ENCODE measurements at places on chromosomes 7 and 10.

DNA sequence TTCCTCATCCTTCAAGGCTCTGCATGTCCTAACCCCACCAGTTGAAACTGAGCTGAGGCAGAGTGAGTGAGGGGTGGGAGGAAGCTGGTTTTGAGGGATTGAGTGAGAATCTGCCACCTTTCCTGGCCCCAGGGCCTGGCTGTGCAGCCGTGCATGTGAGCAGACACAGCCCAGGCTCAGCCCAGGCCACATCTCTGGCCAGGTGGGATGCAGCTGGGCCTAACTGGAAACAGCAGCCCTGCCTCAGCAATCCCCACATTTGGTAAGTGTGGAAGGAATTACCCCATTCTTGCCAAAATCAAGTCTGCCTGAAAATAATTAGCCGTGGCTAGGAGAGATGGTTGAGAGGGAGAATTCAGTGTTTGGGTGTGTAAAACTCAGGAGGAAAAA lies 116.6 kb downstream of the NEURL1 start:
- no peak for DNase-seq

DNA sequence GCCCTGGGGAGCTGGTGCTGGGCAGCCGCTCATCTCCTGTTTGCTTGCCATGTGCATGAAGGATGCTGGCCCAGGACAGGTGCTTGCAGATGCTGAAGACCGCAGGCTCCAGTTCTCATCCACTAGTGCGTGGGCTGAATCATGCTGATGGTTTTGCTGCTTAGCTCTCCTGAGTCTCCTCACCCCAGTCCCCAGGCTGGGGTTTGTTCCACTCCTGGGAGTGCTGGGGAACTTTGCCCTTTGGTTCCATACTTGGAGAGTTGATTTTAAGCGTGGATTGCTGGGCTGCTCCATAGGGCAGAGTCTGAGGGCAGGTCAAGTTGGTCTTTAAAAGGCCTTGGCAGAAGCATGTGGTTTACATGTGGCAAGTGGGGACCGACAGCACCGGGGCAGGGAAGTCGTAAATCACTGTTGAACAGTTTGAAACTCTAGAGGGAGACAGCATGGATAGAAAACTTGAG lies 9.1 kb downstream of the DYNC2I1 start:
- DNase-seq, result no peak

DNA sequence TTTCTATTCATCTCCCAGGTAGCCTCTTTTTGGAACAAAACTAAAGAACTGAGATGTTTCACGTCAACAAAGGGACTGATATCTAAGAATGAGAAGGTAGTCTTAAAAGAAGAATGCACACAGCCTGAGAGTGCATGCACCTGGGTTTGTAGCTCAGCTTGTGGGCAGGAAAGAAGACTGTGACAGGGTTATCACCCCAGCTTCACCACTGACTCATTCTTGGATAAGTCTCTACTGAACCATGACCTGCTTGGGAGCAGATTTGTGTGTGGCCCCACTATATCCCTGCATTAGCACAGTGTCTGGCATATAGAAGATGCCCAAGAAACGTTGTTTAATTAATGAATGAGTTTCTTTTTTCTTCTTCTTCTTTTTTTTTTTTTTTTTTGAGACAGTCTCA lies 187.5 kb downstream of the GPAM start:
- no peak for DNase-seq

DNA sequence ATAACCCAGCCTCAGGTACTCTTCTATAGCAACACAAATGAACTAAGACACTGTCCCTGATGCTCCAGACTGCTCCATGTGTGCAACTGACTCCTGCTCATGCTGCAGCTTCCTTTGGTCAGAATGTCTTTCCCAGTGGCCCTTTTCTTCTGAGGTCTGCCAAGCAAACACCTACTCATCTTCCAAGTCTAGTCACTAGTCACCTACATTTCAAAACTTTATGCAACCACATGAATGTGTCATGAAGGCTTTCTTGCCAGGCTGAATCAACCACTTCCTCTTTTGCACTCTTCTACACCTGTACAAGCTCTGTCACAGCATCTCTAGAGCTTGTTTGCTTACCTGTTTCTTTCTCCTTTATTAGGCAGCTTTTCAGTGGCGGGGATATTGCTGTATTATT lies 75.8 kb downstream of the LSMEM1 start:
- DNase-seq, result peak; percentile 4

DNA sequence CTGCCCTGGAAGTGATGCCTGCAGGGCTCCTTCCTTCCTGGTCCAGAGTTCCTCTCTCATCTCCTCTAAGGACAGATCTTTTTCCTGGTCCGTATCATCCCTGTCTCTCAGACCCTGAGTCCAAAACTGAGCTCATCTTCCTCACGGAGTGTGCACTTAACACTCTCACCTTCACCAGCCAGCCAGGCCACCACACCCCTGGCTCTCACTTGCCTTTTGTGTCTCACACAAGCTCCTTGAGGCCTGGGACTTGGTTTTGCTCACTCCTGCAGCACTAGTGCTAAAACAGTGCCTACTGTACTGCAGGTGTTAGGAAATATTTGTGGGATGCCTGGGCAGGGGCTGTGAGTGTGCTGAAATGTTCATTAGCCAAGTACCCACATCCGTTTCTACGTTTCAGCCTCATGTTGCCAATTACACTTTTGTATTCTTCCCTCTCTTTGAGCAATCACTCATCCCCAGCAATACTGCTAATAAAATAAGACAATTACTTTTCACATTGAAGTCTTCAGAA lies 21.4 kb upstream of the PARP12 start:
- no peak for DNase-seq

DNA sequence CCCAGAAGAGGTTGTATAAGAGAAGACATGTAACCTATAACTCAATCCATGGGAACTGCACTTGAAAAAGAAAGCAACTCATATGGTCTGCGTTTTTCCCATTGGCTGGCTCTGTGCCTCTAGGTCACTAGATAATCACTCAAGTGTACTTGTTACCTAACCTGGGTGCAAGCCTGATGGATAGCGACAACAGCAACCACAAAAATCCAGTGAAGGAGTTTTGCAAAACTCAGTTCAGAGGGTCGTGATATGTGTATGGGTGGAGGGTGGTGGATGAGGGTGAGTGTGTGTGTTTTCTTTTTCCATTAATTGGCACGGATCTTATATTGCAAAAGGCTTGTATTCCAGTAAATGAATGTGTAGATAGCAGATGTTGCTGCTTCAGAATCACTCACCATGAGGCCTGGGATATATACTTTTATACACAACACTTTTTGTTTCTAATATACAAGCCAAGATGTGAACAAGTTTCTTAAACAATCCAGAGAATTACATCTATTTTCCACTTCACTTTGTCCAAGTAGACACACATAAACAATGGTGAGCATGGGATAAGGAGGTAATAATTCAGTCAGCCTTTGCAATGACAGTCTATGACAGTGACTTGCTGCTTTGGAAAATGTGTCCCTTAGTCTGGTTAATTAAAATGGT lies 286.9 kb upstream of the DKK1 start:
- no peak for DNase-seq

DNA sequence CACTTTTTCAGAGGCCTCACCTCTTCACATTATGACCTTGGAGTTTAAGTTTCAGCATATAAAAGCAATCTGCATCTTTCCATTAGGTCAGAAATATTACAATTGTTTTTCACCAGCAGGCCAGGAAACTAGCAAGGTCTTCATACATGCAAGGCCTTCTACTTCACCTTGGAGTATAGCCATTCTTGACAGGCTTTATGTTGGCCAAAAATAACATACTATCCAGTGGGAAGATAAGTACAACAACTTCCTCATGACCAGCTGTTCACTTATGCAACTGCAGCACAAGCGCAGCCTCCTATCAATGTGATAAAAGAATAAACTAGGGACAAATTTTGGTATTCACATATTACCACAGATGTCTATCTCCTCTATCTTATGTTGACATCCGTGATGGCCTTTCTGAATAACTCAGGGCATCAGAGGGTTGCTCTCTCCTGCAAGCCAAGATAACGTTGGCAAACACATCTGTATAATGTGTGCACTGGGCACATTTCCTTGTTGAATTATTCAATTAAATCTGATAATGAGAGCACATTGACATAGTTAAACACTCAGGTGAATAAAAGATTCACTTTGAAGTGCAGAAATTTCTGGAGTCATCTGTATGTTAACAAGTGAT lies 239.8 kb downstream of the FZD1 start:
- DNase-seq, result no peak

DNA sequence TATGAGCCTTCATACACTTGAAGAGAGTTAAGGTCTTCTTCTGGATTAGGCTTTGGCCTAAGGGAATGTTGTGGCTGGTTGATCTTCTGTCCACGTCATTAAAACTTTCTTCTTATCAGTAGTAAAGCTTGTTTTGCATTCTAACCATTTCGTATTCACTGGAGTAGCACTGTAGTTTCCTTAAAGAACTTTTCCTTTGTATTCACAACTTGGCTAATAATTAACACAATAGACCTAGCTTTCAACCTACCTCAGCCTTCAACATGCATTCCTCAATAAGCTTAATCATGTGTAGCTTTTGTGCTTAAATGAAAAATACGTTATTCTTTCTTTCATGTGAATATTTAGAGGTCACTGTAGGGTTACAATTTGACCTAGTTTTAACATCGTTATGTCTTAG lies 42.8 kb downstream of the AKR1C8 start:
- DNase-seq, result no peak

DNA sequence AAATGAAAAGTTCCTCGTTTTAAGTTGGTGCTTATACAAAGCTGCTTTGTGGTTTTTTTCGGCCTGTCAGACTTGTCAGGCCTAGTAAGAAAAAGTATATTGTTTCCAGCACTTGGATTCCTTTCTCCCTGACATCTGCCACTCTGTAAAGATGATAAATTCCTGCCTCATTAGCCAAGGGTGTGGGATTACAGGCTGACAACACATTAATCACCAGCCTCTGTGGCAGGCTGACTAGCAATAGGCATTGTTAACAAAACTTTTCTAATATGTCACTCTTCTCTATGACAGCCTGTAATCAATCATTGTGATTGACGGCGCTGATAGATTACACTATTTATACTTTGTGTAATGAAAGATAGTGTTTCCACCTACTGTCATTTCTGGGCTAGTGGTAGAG lies 682.5 kb downstream of the LRMDA start:
- no peak for DNase-seq

GRCh38 chr10:98055841-98056516 lies 25.6 kb upstream of the CRTAC1 start:
- no peak for DNase-seq

DNA sequence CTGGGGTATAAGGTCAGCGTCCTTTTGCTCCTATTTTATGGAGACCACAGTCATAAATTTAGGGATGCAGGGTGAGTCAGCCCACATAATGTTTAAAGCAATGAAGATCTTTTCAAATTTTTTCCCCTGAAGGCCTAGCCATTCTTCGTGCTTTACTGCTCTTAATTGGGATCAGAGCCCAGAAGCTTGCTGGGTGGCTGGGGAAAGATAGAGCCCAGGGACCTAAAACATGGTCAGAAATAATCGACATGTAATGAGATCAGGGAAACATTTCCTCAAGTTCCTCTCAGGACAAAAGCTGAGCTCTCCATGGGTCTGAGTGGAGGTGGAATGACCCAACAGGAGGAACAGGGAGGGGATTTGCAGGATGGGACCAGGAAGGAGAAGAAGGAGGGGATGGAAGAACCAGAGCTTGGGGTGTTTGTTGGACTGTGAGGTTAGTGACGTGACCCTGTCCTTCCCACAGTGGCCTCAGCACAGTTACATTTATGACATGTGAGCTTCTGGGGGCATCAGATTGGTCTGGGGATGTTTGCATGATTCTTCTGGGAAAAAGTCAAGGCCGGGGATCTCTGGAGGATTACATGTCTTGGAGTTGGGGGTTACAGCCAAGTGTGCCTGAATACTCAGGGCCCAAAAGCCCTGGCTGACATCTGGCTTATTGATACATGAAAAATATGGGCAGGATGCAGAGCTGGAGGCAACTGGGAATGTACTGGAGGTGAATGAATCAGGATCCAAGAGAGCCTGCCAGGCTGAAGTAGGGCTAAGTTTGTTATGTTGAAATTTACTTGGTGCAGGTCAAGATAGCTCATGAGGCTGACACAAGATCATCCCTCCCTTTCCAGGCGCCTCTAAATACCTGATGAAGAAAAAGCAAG lies 477.9 kb downstream of the RPS24 start:
- DNase-seq, result no peak

DNA sequence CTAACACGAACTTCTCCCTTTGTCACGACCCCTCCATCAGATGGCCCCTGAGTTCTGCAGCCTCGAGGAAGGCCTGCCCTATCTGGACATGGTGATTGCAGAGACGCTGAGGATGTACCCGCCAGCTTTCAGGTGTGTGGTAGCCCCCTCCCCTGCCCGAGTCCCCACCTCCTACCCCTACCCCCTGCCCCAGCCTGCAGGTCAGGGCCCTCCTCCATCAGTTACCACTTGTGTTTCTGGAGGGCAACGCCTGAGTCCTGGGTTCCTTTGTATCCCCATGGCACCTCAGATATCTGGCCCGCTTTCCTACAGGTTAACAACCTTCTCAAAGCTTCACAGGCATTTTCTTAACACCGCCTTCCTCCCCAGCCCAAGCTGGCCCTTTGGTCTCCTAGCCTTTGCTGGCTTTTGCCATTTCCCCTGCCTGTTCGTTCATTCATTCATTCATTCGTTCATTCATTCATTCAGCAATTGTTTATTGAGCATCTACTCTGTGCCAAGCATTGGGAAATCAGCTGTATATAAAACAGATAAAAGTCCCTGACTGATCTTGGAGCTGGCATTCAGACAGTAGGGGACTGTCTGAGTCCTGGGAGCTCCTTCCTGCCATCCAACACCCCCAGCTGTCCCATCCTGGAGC lies 55.6 kb downstream of the PARP12 start:
- no peak for DNase-seq

DNA sequence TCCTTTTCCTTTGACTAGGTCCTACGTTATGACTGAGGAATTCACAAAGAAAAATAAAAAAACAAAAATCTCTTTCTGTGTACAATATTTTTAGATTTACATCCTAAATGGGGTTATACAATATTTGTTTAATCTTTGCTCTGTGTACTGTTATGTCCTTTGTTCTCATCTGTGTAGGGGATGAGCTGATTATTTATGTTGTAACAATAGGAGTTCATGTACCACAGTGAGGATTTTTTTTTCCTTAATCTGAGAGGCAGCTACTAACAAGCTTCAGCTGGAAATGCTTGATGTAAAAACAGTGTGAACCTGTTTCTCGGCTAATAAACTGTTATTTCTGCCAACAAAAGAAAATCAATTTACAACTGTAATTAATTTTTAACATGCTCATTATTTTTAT lies 58.0 kb downstream of the ORC5 start:
- no peak for DNase-seq

GRCh38 chr10:7506571-7506970 lies 95.7 kb upstream of the SFMBT2 start:
- DNase-seq, result no peak

- peak; percentile 88 for DNase-seq
Measured at GRCh38 chr10:119165171-119166117, at the start of gene SFXN4. Gene SFXN4, minus strand, starts transcription at chr10:119165714. Its CDS starts 67 bp downstream, at chr10:119165647.

DNA sequence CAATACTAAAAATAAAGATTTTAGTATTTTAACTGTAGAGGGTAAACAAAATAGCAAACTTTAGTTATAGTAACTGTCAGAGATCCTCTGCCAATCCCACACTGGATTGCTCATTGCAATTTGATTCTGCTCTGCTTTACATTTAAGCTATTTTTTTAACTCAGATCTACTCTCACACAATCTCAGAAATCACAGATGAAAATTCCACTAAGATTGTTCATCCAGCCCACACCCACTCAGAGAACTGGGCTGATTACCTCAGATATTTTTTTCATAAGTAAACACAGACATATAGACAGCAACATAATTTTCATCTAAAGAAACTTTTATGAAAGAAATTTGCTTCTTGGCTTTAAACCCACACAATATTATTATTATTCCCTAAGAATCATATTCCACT lies 7.0 kb downstream of the OSBPL3 start:
- DNase-seq, result no peak
